ENCODE measurements at places on chromosomes 11 and 22.
A peak's percentile ranks its signal among the peaks of the same experiment; 100 is the strongest.

GRCh38 chr11:81497202-81497804 lies 1236.4 kb downstream of the FAM181B start:
- DNase-seq: no peak

- DNase-seq: no peak
Measured at GRCh38 chr11:117228091-117228490, 3.8 kb downstream of the PCSK7 start.

- no peak for DNase-seq
Measured at GRCh38 chr22:36211237-36211861, 9.7 kb upstream of the APOL4 start.

DNA sequence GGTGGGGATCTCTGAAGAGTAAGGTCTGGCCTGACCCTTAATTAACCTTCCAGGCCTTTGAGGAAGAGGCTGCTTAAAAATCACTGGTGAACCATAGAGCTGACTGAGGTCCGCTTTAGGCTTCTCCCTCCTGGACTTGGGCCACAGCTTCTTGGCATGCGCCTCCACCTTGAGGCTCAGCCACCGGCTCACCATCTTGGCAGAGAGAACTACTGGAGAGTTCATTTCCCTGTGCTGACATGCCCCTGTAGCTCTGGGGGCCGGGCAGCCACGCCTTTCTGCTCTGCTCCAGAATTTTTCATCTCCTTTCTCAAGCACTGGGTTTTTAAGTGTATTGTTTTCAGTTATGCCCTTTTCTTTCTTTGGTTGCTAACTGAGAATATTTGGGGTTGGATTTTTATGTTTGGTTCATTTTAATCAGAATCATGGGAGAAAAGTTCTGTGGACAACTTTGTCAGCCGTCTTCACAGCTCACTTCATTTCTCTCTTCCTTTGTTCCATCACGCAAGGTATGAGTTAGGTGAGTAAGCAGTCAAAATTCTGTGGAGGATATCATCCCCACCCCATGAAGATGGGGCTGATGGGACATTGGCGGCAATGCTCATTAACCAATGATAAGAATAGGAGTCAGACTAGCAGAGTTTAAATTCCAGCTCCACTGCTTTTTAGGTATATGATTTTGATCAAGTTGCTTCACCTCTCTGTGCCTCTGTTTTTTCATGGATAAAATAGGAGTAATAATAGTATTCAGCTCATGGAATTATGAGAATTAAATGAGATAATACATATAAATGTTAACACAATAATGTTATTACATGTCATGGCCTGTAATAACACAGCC lies 103.9 kb downstream of the DBX1 start:
- peak; percentile 71 for DNase-seq

DNA sequence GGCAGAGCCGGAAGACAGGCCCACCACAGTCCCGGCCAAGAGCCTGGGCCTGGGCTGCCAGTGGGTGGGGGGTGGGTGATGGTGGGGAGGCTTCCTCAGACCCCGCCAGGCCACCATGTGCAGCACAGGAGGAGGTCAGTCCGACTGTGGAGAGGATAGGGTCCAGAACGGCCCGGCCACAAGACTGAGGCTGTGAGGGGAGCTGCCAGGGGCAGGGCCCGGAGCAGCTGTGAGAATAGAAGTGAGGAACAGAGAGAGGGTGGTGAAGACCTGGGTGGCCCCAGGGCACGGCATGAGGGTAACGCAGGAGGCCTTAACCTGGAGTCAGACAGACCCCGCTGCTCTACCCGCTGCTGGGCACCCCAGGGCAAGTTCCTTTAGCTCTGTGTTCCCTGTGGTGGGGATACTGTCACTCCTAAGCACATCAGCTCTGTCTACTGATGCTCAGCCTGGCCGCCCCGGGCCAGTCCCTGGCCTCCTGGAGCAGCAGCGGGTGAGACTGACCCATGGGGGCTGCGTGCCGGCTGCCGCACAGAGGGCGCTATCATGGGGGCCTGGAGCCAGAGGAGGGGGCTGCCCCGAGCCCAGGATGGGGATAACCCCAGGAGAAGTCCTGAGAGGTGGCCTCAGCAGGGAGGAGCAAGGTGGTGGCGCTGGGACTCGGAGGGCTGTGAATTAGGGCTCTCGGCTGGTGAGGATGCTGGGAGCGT lies 1.7 kb downstream of the FERMT3 start:
- DNase-seq: no peak

DNA sequence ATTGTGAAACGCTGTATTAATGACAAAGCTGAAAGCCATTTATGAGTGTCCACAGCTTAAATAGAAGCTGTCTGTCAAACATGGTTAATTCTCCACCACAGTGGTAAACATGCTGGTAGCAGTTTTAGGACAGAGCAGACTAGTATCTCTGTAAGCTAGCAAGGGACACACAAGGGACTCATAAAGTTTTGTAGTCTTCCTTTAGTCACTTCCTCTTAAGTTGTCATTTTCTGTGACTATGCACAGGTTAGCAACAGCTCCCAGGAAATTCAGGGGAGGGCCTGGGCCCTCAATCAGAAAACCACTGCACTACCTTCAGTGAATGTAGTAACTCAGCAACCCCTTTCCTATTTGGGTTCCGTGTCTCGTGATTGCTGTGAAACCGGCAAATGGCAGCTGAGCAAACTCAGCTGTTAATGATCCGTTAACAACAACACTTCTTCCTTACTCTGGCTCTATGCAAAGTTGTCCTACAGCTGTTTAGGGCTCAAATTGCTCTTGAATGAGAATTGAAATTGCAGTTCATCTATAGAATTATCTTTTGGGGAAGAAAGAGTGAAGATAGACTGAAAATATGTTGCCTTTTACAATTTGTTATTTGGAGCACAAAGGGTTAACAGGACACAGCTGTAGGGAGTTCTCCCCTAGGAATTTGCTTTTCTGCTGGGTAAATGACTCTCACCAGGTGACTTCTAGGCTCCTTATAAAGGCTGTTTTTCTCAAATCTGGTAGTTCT lies at the start of gene MMP26:
MMP26 (plus strand) TSS at position 731 of the 736 bp plus-strand sequence.
- no peak for DNase-seq

Measured in substantia nigra (tissue), 51 donors.